Daoy (cell line): ENCODE measurements at places on chromosomes 12 and 14. TPM values are rescaled to one million over a fixed set of nuclear protein-coding genes. Genes with fewer than 3 reads are reported as not detected.

DNA sequence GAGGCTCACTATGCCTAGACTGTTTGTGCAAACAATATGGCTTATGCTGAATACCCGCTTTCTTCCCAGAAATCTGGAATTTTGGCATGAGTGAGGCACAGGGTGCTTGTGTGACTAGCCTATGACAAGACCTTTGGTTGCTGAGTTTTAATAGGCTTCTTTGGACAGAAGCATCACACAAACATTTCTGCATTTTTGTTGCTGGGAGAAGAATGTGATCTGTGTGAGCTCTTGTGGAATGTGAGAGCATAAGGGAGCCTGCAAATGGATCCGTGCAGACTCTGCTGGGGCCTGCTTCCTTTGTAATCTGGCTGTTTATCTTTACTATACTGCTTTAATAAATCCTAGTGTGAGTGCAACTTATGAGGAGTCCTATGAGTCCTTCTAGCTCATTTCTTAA is 83.0 kb upstream of the ZDHHC17 start:
- DNase-seq: no peak

DNA sequence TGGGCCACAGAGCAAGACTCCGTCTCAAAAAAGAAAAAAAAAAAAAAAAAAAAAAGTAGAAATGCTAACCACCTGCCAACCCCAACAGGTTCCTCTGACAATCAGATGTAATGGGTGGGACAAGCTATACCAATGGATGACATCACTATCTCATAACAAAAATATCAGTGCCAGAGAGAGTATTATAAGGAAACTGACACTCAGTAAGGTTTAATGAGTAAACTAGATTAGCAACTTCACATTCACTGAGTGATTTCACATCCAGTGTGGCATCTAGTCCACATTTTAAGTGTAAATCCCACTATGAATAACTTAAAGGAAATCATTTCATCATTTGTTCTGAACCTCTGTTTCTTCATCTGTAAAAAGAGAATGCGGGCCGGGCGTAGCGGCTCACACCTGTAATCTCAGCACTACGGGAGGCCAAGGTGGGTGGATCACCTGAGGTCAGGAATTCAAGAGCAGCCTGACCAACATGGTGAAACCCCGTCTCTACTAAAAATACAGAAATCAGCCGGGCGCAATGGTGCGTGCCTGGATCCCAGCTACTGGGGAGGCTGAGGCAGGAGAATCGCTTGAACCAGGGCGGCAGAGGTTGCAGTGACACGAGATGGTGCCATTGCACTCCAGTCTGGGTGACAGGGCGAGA is 1.8 kb downstream of the SART3 start:
- DNase-seq: no peak

GRCh38 chr12:223841-224240 is 9.9 kb upstream of the SLC6A12 start:
- no peak for DNase-seq

GRCh38 chr12:46963977-46964971 is 115.1 kb upstream of the PCED1B start:
- peak; percentile 67 for DNase-seq

GRCh38 chr14:47778631-47779030 is 103.2 kb upstream of the MDGA2 start:
- no peak for DNase-seq

- no peak for DNase-seq
Observed at GRCh38 chr12:25734529-25735180, 181.6 kb upstream of the LMNTD1 start.

- peak; percentile 87 for DNase-seq
Observed at GRCh38 chr14:27427796-27428195, 830.0 kb upstream of the NOVA1 start.

DNA sequence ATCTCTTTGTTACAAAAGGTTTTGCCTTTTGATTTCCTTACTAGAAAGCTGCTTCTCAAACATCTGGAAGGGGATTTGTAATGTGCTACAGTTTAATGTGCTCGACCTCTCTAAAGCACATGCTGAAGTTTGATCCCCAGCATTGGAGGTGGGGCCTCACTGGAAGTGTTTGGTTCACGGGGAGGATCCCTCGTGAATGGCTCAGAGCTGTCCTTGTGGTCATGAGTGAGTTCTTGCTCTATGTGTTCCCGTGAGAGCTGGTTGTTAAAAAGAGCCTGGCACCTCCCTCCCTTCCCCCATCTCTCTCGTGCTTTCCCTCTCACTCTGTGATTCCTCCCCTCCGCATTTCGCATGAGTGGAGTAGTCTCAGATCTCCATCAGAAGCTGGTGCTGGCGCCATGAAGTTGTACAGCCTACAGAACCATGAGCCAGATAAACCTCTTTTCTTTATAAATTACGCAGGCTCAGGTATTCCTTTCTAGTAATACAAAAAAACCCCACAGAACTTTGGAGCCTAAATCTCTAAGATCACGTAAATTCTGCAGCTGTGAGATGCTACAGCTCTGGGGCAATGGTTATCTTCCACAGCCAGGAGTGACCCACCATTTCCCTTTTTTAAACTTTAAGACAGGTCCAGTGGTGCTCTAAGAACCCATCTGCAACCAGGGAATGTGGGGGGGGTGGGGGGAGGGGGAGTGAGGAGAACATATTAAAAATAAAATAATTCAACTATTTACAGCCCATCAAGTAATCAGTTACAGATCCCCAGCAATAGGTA is 214.4 kb downstream of the FOXN3 start:
- DNase-seq: no peak

DNA sequence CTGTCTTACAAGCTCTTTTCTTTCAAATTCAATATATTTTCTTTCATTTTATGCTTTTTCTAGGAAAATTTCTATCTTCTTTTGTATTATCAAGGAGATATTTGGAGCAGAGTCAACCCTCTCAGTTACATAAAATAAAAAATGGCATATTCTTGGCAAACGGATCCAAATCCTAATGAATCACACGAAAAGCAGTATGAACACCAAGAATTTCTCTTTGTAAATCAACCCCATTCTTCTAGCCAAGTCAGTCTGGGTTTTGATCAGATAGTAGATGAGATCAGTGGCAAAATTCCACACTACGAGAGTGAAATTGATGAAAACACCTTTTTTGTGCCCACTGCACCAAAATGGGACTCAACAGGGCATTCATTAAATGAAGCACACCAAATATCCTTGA is 20.6 kb downstream of the PIK3C2G start:
- no peak for DNase-seq

GRCh38 chr14:78135450-78135891 is 34.7 kb upstream of the NRXN3 start:
- DNase-seq: peak; percentile 66

- no peak for DNase-seq
Observed at GRCh38 chr12:98561846-98562245, 31.6 kb upstream of the SLC25A3 start.

DNA sequence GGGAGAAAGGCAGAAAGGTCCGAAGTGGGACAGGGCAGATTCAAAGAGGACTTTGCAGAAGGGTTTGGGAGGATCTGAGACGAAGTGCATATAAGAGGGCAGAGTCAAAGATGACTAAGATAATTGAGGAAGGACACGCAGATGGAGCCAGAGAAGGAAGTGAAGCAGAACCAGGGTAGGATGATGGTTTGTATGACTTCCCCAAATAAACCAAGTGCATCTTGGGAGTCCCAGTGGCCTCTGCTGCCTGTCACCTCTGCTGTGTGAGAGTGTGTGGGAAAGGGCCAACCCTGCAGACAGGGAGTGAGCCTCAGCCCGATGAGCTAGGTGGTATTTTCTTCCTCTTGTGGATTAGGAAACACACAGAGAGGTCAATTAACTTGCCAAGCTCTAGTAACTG is 36.8 kb downstream of the FLVCR2 start:
- DNase-seq: no peak

- DNase-seq: no peak
Observed at GRCh38 chr12:7141351-7142005, 11.3 kb downstream of the CLSTN3 start.

DNA sequence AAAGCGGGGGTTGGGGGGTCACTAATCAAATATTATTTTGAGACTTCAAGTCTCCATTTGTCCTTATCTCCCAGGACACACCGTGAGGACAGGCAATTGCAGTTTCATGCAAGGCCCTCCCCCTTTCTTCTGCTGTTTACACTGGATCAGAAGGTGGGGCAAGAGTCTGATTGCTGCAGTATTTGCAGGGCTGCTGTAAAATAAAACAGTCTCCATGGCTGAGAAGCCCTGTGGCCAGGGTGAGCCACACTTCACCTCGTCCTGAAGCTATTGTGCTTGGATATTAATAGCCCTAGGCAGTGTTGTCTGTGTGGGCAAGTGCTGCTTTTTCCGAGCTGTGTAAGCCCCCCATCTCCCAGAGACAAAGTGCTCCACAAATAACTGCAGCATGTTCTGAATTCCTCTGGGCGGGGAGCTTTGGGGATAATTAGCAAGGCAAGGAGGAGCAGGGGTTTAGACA is 187.4 kb upstream of the NTF3 start:
- no peak for DNase-seq

DNA sequence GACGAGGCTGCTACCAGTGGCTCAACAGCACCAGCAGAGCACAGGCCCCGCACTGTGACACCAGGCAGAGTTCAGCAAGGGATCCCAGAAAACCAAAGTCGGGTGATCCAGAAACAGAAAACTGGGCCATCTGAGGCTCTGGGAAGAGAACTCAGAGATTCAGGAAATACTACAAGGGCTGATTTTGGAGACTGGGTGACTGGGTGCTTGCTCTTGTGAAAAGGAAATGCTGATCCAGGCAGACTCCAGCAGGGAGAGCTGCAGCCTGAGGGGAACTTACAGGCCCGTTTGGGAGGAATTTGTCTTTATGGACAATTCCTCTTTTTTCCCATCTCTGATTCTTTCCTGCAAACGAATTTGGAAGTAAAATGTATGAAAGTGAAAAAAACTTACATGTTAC is 28.2 kb downstream of the FOXN3 start:
- no peak for DNase-seq

- no peak for DNase-seq
Observed at GRCh38 chr14:61368781-61369453, 47.5 kb downstream of the PRKCH start.

DNA sequence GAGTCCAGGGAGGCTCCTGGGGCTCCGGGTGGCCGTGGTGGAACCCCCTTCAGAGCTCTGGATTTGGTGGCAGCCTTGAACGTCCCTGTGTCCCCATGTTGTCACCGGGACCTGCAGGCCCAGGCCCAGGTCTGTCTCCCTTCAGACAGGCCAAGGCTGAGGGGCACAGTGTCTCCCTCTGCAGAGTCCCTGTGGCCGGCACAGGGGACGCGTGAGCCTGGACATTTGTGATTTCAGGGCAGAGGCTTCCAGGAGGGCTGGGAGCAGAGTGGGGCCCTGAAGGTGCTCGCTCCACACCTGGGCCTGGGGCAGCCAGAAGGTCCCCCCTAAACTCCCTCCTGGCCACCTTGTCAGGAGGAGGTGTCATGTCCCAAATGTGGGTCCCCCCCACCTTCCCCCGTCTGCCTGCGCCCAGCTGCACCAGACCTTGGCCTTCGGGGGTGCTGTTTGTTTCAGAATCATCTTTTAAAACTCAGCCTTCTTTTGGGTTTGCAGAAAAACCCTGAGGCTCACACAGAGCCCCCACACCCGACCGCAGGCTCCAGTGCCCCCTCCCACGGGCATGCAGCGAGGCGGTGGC is 47.6 kb downstream of the KIF26A start:
- DNase-seq: no peak

DNA sequence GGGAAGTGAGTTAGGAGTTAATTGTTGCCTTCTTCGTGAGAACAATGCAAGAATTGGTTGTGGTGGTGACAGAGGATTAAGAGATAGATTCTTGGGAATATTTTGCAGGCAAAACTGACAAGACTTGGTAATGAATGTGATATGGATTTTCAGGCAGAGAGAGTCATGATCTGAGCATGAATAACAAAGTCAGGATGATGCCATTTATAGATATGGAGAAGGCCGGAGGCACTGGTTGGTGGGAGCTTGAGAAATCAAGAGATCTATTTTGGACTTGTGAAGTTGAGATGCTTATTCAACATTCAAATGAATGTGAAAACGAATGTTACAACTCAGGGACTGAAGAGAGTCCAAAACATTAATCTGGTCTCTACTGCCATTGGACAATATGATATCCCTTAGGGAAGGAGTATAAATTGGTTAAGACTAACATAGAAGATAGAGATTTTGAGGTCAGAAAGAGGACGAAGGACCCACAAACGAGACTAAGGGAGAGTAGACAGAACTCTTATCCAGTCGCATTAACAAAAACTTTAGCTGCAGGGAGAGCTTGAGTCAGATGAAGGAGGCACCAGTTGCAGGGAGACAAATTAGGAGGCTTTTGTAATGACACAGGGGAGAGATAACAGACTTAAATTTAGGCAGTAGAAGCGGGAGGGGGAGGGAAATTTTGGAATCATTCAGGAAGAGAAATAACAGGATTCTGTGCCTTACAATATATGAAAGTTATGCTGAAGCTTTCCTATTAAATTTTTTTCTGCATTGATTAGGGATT is 1090.6 kb downstream of the GALC start:
- DNase-seq: no peak

DNA sequence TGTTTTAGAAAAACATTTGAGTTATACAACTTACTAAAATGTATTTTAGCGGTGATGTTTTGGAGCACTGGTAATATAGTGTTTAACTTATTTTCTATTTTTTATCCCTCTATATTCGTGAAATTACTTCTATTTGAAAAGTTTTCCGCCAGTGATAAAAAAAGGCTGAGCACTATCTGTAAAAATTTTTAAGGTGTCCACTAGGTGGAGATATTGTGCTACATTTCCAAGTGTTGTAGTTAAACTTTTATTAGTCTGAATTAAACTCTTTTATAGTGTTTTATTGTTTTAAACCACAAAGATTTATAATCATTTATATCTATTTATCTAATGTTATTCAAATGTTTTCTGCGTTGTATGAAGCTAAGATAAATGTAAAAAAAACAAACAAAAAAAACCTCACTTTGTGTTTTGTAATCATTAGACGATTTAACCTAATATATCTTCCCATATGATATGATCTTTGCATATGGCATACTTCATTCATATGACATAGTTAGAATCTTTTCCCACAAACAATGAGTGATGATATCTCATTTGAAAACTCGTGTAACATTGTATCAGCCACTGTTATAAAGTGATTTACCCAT is 11.8 kb downstream of the ALG10B start:
- DNase-seq: peak; percentile 17

DNA sequence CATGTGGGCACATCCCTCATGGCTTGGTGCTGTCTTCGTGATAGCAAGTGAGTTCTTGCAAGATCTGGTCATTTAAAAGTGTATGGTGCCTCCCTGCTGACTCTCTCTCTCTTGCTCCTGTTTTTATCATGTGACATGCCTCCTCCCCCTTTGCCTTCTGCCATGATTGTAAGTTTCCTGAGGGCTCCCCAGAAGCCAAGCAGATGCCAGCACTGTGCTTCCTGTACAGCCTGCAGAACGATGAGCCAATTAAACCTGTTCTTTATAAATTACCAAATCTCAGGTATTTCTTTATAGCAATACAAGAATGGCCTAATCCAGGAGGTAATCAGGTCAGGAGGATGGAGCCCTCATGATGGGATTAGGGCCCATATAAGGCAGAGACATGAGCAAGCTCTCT is 116.3 kb downstream of the DPF3 start:
- no peak for DNase-seq

GPR84 gene
- total RNA-seq: not detected in 2 replicates

RAB15 gene
- total RNA-seq: 9.9 and 13.8 TPM in 2 replicates

KIF26A gene
- 1.7 and 1.8 TPM in 2 replicates for total RNA-seq

LIN52 gene
- total RNA-seq: 17.5 and 19.7 TPM in 2 replicates

TGM1 gene
- 0.69 and 2.6 TPM in 2 replicates for total RNA-seq

KRT79 gene
- total RNA-seq: 0.57 and 2.6 TPM in 2 replicates

MANSC1 gene
- 0.06 and 1.5 TPM in 2 replicates for total RNA-seq

ADCY6 gene
- 9.0 and 9.2 TPM in 2 replicates for total RNA-seq

NANOG gene
- not detected in 2 replicates for total RNA-seq
